ENCODE measurements at places on chromosomes 3 and 15.
A peak's percentile ranks its signal among the peaks of the same experiment; 100 is the strongest.

DNA sequence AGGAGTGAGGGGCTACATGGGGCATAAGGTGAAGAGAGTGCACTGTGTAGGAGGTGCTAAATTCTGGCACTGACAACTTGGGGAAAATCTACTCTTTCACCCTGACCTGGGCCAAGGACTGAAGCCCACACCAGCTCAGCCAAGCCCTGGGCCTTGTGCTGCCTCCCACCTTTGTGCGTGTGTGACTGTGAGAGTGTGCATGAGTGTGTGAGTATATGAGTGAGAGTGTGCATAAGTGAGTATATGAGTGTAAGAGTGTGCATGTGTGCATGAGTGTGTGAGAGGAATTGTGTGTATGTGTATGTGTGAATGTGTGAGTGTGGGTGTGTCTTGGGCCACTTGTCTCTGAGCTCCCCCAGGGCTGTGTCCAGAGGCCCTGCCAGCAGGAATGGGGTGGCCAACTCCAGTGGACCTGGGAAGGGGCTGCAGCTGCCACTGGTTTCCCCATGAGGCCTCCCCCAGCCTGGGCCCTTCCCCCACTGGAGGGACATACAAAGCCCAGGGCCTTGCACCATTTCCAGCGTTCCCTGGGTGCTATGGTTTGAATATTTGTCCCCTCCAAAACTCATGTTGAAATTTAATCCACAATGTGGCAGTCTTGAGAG, 15.2 kb downstream of the C3orf22 start:
- no peak for DNase-seq

GRCh38 chr3:126547721-126548120, 11.0 kb downstream of the C3orf22 start:
- DNase-seq, result no peak

- no peak for DNase-seq
Measured at GRCh38 chr15:49494842-49495241, 71.8 kb downstream of the FGF7 start.

DNA sequence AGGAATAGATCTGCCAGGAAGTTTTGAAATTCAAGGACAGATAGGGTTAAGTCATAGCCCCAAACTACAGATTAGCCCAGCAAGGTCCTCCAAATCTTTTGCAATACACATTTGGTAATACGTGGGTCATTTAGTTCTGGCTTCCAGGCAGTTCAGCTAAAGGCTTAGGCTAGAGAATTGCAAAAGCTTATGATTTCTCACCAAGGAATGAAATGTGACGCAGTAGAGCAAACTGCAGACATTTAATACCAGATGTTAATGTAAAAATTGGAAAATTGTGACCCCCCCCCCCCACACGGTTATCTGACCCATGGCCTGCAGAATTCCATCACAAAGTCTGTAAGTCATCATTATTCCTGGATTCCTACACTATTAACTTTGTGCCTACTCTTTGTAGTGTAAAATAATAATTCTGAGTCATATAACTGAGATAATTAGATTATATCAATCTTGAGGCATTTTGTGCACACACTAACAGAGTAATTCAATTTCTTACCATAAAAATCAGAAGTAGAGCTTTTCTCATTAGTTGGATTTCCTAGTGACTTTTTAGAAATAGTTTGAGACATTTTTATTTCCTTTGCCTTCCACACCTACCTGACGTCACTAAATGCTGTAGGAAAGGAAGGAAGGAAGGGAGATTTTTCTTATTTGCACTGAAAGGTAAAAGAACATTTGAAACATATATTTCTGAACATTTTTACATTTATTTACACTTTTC, 235.2 kb downstream of the DTWD1 start:
- DNase-seq, result no peak

GRCh38 chr15:34018021-34018645, 20.9 kb downstream of the AVEN start:
- DNase-seq, result no peak

- no peak for DNase-seq
Measured at GRCh38 chr15:67095912-67096311, 30.5 kb downstream of the SMAD3 start.

GRCh38 chr3:185852635-185853034, 27.8 kb upstream of the IGF2BP2 start:
- DNase-seq, result peak; percentile 14

DNA sequence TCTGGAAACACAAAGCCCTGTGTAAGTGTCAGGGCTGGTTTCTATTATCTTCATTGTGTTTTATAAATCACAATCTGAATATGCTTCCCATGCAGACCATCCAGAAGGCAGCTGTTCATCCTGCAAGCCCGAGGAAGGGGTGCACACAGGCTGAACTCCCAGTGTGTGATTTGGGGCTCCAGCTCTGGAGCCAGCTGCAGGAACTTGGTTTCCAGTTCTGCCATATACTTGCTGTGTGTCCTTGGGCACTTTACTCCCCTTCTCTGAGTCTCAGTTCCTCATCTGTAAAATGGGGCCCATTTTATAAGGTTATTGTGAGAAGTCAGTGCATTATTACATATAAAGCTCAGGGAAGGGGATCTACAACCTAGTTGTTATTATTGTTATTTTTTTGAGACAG, 22.6 kb downstream of the CYP8B1 start:
- no peak for DNase-seq

- peak; percentile 4 for DNase-seq
Measured at GRCh38 chr3:10417847-10418246, 87.5 kb downstream of the ATP2B2 start.

DNA sequence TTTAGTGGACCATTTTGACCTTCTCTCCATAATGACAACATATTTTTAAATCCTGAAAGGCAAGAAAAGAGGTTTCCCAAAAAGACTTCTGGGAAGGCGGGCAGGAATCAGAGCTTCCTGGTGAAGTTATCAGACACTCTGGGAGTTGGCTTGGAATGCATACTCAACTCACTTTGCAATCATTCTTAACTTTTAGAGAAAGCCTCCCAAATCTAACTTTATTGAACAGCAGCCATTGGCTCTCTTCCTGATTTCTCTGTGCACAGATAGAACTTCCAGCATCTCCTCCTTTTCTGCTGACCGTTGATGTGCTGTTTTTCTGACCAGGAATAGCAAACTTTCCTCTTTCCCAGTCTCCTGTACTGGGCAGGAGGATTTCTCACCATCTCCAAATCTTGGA, 44.6 kb downstream of the PLCL2 start:
- DNase-seq, result no peak

DNA sequence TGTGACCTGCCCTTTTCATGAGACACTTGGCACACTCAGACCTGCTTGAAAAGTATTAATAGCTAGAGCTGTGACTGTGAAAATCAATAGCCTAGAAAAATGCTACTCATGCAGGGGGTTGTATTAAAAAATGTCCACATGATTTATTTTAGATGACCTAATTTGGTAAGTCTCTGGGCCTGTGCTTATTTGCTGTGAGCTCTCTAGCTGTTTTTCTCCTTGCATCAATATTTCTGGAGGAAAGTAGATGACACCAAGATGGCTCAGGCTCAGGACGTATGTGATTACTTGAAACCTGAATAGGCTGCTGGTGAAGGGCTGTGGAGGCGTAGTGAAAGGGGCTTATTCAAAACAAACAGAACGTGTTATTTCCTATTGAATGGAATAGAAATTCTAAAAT, 29.5 kb downstream of the KCNAB1 start:
- DNase-seq, result no peak

DNA sequence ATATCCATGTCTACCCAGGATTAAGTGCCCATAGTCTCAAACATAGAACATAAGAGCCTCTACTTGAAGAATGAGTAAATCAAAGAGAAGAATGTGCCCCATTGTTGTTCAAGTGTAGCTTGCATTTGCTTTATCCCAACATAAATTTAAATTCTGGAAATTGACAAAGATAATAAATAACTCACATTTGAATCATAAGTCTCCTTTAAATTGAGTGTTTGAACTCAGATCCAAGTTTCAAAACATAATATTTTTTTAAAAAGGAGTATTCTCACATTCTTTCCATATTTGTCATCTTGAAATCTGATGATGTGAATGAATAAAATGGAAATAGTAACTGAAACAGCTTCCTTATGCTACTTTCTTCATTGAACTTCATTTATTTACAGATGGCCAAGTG, 135.2 kb downstream of the MECOM start:
- DNase-seq, result no peak

GRCh38 chr15:24943361-24943760, 11.4 kb upstream of the SNRPN start:
- DNase-seq, result no peak

GRCh38 chr15:99135194-99135593, 30.3 kb downstream of the SYNM start:
- no peak for DNase-seq

- DNase-seq, result no peak
Measured at GRCh38 chr3:98740324-98740723, 22.8 kb upstream of the ST3GAL6 start.

DNA sequence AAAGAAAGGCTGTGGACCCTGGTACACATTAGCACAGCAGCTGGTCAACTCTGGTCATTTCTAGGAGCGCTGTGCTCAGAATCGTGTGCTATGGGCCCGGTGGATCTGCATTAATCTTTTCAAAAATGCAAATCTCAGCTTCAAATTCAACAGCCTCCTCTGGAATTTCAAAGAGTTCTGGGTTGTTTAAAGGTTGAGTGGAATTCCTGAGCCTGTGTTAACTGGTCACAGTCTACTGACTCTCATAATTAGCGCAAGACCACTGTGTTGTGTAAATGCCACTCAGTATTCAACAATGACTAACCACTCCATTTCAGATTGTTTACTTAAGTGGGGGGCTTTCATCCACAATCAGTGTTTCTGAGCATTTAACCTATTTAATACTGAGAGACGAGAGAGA, 2.7 kb upstream of the ARNT2 start:
- DNase-seq, result no peak

GRCh38 chr15:84826369-84826823, 9.2 kb downstream of the ALPK3 start:
- no peak for DNase-seq

Data from Kasumi-1 (cell line).